ENCODE measurements at places on chromosomes 13 and 19.

- DNase-seq: no peak
Measured at GRCh38 chr19:39676004-39676403, 20.3 kb downstream of the LGALS16 start.

DNA sequence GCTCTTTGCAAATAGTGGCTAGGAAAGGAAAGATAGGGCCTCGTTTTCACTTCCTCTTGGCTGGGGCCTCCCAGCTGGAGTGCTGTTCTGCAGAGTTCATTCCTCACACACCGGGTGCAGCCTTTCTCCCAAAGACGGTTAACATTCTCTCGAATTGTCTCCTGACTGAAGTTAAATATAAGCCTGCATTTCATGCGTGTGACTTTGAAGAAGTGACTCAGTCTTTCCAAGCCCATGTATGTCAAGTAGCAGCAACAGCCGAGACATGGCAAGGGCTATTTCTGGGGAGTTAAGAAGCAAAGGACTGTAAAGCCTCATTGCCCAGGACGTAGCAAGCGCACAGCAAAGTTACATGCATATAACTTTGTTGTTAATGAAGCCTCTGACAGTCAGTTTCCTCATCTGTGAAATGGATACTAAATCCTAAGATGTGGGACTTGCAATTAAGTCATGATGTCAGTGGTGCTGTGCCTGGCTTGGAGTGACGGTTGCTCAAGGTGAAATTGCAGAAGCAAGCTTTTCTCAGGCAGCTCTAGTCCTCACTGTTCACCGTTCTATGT lies 502.4 kb downstream of the MYO16 start:
- no peak for DNase-seq

DNA sequence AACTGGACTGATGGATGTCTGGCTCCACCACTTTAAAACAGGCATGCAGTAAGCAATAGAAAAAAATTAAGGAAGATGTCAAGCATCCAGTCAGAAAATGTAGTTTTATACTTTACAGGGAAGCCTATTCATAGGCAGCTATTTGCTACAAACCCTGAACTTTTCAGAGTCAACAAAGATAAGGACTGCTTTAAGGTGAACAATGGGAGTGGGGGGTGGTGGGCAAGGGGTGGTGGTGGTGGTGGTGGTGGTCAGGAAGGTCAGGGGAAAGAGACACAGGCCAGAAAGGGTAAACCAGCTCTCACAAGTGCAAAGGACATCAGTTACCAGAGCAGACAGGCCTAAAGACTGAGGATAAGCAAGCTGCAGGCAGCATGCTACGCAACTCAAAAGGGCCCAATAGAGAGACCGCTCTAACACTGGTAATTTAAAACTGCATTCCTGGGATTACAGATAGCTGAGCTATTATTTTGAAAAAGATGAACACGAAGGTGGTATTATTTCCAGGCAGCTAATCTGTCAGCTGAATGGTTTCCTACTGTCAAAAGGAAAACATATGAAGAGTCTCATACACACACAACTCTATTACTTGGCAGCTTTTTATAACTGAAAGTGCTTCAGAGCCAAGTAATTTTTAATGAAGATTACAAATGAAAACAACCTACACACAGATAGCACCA lies 14.8 kb downstream of the BRD4 start:
- no peak for DNase-seq

DNA sequence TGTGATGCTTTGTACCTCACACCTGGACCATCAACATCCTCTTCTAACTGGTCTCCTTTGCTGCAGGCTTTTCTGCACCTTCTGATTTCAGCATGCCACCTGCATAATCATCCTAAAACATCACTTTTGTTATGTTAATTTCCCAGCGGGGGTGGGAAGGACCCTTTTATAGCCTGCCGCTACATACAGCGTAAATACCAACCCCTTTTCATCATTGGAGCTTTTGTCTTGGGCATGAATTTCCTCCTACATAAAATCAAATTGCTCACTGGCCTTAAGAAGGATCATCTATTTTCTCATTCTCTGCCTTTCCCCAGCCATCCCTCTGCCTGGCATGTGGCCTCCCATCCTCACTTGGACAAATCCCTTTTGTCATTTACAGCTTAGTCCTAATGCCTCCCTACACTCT lies 124.7 kb downstream of the RBM26 start:
- DNase-seq: no peak

GRCh38 chr13:108549934-108550333 lies 79.5 kb upstream of the MYO16 start:
- DNase-seq: no peak

- no peak for DNase-seq
Measured at GRCh38 chr13:45718063-45718462, 15.9 kb downstream of the CBY2 start.

GRCh38 chr19:49637821-49638738 lies 1.9 kb downstream of the RRAS start:
- no peak for DNase-seq

DNA sequence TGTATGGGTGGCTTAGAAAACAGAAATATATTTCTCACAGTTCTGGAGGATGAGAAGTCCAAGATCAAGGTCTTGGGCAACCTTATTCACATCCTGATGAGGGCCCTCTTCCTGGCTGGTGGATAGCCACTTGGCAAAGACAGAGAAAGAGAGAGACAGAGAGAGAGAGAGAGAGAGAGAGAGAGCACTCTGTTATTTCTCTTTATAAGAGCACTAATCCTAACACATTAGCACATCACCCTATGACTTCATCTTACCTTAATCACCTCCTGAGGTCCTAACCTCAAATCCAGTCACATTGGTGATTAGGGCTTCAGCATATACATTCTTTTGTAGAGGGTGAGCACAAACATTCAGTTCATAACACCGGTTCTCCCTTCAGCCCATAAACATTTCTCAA lies 430.3 kb downstream of the EFNB2 start:
- no peak for DNase-seq

DNA sequence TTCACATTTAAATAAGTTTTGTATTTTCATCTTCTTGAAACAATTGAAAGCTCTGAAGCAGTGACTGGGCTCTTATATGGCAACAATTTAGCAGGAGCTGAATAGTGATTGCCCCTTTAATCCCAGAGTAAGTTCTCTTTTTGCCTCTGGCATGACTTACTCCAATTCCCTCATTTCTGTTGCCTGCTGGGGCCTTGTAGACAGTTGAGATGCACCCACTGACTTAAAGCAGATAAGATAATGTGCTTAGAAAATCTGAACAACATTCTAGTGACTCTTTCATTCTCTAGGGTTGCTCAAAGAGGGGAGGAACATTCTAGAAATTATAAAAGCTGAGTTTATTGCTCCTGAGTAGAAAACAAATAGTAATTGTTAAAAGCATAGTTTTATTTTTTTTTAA lies 52.8 kb downstream of the AKAP11 start:
- DNase-seq: no peak

- DNase-seq: no peak
Measured at GRCh38 chr19:29013325-29013724, 199.6 kb downstream of the UQCRFS1 start.

DNA sequence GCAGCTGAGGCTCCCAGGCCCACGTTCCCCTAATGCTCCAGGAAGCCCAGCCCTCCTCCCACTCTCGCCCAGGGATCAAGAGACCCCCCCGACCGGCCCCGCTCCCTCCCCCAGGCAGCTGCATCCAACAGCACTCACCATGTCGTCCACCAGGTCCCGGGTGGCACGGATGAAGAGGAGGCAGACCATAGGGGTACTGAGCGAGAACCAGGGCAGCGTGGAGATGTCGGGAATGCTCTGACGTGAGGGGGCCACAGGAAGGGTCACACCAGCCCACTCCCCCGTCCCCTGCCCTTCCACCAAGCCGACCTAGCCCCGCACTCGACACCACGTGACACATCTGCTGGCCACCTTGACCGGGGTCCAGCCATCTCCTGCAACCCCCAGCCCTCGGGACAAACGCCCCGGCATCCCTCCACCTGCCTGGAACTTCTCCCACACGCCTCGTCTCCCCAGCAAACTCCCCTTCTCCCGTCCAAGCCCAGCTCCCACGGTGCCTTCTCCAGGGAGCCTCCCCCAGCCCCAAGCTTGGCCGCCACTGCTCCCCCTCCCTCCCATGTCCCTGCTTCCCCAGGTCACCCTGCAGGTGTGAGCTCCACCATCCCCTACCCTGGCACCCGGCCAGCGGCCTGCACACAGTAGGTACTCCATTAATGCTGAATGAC lies 4.9 kb downstream of the ATP8B3 start:
- no peak for DNase-seq

- no peak for DNase-seq
Measured at GRCh38 chr13:42497798-42498197, 76.2 kb upstream of the TNFSF11 start.

DNA sequence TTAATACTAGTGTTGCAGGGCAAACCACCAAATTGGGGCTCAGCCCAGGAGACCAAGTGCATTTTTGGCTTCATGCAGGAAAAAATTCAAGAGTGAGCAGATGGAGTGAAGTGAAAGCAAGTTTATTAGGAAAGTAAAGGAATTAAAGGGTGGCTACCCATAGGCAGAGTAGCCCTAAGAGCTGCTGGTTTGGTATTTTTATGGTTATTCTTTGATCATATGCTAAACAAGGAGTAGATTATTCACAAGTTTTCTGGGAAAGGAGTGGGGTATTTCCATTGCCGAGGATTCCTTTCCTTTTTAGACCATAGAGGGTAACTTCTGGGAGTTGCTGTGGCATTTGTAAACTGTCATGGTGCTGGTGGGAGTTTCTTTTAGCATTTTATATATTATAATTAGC lies 459.0 kb downstream of the KLF5 start:
- no peak for DNase-seq

GRCh38 chr13:72141855-72142519 lies 275.0 kb upstream of the DACH1 start:
- DNase-seq: no peak

DNA sequence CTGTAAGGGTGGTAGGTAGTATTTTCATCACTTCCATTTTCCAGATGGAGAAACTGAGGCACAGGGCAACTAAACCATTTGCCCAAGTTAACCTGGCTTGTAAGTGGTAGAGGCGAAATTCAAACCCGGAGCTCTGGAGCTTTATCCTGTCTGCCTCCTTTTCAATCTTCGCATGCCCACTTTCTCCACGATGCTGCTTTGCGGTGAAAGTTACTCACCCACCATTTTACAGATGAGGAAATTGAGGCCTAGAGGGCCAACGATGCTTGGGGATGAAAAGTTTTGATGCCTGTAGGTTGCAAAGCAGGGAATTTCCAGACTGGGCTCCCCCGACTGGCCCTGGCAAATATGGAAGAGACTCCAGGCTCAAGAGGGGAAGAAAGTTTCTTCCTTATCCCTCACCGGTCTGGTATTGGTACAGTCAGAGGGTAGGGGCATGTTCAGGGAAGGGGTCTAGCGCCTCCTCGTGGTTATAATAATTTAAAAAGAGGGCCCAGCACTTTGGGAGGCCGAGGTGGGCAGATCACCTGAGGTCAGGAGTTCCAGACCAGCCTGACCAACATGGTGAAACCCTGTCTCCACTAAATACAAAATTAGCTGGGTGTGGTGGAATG lies 1.9 kb upstream of the SH2D3A start:
- DNase-seq: no peak

- no peak for DNase-seq
Measured at GRCh38 chr13:34805347-34805746, 136.7 kb upstream of the NBEA start.

- no peak for DNase-seq
Measured at GRCh38 chr13:31891472-31891871, 140.1 kb upstream of the FRY start.

- DNase-seq: no peak
Measured at GRCh38 chr19:42400404-42400803, 10.3 kb upstream of the CNFN start.

DNA sequence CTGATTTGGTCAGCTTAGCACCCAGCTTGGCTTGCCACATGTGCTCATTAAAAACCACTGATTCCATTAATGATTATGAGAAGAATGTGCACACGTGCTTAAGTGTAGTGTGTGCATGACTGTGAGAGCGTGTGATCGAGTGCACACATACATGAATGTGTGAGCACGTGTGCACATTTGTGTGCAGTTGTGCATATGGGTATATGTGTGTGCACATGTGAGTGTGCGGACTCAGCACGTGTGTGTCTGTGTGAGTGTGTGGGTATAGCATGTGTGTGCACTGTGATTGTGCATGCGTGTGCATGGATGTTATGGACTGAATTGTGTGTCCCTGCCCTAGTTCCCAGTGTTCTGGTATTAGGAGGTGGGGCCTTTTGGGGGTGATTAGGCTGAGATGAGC lies 202.1 kb upstream of the ZNF536 start:
- DNase-seq: no peak

GRCh38 chr19:52535771-52536447 lies 8.4 kb downstream of the ZNF808 start:
- peak; percentile 95 for DNase-seq

GRCh38 chr13:51032831-51033230 lies 78.2 kb downstream of the C13orf42 start:
- DNase-seq: no peak

GRCh38 chr13:49246850-49247642 lies 679 bp upstream of the CDADC1 start:
- no peak for DNase-seq

DNA sequence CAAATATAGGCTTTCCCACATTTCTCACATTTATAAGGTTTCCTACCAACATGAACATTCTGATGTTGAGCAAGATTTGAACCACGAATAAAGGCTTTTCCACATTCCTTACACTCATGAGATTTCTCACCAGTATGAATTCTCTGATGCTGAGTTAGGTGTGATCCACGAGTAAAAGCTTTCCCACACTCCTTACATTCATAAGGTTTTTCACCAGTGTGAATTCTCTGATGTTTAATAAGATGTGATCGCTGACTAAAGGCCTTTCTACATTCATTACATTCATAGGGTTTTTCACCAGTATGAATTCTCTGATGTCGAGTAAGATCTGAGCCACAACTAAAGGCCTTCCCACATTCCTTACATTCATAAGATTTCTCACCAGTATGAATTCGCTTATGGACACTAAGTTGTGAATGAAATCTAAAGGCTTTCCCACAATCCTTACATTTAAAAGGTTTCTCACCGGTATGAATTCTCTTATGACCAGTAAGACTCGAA lies 19.0 kb downstream of the ZNF790 start:
- no peak for DNase-seq

DNA sequence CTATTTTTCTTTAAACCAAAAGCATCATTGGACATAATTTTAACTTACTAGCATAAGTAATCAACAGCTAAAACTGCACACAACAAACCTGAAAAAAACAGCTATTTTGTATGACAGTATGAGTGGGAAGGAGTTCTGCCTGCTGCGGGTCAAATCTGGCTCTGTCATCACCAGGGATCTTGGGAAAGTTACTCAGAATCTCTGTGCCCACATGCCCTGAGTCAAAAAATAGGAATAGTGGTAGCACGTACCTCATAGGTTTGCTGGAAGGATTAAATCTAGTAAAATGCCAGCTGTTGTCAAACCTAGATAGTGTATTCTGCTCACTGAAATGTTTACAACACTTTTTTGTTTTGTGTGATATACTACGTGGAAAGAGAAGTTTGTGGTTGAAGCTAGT lies 1.1 kb downstream of the CLN5 start:
- no peak for DNase-seq

- DNase-seq: no peak
Measured at GRCh38 chr13:73803997-73804396, 330.2 kb downstream of the KLF12 start.

DNA sequence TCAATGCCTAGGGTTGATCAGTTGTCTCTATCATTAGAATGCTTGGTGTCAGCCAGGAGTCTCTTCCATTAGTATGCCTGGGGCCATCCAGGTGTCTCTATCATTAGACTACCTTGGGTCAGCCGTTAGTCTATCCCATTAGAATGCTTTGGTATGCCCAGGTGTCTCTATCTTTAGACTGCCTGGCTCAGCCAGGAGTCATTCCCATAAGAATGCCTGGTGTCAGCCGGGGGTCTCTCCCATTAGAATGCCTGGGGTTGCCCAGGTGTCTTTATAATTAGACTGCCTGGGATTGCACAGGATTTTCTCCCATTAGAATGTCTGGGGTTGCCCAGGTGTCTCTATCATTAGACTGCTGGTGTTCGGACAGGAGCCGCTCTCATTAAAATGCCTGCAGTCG lies 1442.9 kb downstream of the UQCRFS1 start:
- DNase-seq: no peak
